Amniotic stem cell (primary cell): ENCODE measurements at places on chromosomes 13 and 19.

GRCh38 chr19:50555033-50555432 is 13.2 kb downstream of the LRRC4B start:
- DNase-seq, result no peak

DNA sequence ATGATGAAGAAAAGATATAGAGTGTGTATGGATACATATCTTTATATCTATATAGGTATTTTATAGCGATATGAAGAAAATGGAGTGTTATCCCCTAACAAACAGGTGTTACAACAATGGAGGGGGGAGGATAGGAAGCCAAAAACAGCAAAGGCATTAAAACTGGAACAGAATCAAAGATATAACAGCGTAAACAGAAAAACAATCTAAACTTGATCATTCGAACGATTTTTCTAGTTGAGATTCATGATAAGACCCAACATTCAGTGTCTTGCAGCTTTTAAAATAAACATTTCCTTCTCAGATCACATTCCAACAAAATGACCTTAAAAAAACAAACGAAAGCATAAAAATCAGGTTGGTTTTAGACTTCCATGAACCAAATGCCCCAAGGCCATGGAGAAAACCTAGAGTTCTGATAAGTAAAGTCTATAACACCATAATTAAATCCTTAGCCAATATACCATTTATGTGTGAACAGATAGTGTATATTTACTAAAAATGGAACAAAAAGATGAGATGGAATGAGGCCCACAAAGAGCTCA is 55.7 kb downstream of the CAB39L start:
- no peak for DNase-seq

DNA sequence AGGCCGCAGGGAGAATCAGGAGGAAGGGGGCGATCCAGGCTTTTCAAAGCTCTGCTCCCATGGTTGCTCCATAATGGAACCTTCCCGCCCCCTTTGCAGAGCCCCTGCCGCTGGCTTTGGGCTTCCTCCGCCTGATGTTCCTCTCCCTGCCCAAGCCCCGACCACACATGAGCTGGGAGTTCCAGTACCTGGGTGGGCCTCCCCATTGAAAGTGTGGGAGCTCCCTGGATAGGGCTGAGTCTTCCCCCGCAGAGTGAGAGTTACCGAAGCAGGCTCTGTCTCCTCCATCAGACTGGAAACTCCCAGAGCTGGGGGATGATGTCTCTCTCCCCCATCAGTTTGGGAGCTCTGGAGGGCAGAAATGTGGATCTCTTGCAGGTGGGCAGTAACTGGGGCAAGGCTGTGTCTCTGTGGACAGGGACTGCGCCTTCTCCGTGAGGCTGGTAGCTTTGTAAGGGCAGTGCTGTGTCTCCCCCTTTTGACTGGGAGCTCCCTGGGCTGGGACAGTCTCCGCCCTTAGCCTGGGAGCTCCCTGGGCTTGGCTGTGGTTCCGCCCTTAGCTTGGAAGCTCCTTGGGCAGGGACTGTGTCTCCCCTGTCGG is 722 bp downstream of the DCAF15 start:
- DNase-seq, result peak; percentile 7

GRCh38 chr13:32047088-32047487 is 15.5 kb downstream of the FRY start:
- DNase-seq, result no peak

GRCh38 chr13:71417205-71417604 is 449.8 kb downstream of the DACH1 start:
- DNase-seq, result no peak

DNA sequence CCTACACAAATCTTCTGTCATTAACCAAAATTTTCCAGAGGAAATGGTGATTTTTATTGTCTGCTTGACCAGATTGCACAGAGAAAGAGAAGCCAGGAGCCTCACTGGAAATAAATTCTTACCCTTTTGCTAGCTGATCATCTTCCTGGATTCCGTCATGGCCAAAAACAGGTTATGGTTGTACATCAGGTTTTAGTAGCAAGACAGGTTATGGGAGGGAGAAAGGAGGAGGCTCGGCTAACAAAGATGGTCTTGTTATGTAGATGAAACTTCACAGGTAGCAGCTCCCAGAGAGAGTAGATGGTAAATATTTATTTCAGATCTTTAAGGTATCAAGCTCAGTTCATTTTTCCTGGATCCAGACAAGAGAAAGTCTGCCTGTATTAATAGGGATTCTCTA is 19.7 kb upstream of the CEACAM3 start:
- no peak for DNase-seq

- DNase-seq, result no peak
Measured at GRCh38 chr13:38341149-38341692, 8.4 kb upstream of the UFM1 start.

GRCh38 chr13:94784066-94784465 is 71.7 kb upstream of the SOX21 start:
- DNase-seq, result no peak

DNA sequence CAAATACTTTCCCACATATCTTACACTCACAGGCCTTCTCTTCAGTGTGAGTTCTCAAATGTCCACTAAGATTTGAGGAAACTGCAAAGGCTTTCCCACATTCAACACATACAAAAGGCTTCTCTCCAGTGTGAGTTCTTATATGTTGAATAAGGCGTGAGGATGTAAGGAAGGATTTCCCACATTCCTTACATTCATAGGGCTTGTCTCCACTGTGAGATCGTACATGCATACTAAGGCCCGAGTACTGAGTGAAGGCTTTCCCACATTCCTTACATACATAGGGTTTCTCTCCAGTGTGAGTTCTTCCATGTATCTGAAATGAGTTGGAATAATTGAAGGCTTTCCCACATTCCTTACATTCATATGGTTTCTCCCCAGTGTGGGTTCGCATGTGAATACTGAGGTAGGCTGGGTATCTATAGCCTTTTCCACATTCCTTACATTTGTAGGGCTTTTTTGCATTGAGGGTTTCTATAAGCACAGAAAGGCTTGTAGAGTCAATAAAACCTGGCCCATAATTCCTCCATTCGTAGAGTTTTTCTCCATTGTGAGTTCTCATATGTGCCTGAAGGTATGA is 9.6 kb downstream of the ZNF426 start:
- no peak for DNase-seq

- no peak for DNase-seq
Measured at GRCh38 chr19:4453232-4454179, 4.1 kb downstream of the UBXN6 start.

- DNase-seq, result no peak
Measured at GRCh38 chr13:101915755-101916107, 463.3 kb downstream of the ITGBL1 start.

- no peak for DNase-seq
Measured at GRCh38 chr13:32334671-32335070, 19.4 kb downstream of the BRCA2 start.
